Activated CD8-positive, alpha-beta memory T cell treated with anti-CD3 and anti-CD28 coated beads for 1 hour (primary cell): ENCODE measurements at places on chromosomes 1 and 21.

DNA sequence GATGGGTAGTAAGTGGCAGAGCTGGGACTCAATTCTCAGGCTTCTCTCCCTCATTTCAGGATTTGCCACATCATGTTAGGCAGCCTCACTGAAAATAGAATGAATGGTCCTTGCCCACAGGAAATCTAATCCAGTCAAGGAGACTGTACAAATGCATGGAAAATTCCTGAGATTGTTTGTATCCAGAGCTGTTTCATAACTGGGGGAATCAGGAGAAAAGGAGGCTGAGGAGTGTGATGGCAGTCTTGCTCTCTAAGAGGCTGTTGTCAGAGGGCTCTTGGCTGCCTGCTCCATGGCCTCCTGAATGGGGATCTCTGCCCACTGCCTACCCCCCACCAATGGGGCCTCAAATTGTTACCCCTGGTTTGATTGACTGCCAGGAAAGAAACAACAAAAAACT, 141.9 kb upstream of the TNR start:
- no peak for DNase-seq

- no peak for DNase-seq
These were observed 48.7 kb upstream of the PCP4 start for GRCh38 chr21:39818557-39818956.

DNA sequence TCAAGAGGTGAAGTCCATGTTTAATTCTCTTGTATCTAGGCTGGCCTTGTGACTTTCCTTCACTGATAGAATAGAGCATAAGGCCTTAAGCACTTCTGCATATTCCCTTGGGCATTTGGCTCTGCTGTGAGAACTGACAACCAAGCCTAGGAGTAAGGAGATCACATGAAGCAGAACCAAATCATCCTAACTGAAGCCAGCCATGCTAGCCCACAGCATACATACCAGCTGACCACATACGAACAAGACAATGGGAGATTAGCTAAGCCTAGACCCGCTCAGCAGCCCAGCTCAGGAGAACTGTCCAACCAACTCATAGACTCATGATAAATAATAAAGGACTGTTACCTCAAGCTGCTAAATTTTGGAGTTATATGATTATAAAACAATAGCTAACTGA, 114.6 kb upstream of the NEK7 start:
- DNase-seq, result no peak

DNA sequence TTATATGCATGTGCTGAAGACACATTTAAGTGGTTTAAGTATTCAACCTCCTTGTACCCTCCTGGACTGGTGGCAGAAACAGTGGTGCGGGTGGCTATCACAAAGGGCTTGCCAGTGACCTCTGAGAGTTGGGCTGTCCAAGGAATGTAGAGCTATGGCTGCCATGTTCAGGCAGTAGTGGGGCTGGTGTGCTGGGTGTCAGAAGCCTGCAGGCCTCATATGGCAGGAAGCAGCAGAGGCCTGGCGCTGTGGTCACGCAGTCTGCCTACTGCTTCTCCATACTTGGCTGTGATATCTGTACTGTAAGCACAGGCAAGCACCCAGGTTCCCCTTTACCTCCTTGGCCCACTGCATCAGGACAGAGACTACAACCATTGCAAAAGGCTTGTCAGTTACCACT, 870.0 kb downstream of the LRRIQ3 start:
- no peak for DNase-seq

DNA sequence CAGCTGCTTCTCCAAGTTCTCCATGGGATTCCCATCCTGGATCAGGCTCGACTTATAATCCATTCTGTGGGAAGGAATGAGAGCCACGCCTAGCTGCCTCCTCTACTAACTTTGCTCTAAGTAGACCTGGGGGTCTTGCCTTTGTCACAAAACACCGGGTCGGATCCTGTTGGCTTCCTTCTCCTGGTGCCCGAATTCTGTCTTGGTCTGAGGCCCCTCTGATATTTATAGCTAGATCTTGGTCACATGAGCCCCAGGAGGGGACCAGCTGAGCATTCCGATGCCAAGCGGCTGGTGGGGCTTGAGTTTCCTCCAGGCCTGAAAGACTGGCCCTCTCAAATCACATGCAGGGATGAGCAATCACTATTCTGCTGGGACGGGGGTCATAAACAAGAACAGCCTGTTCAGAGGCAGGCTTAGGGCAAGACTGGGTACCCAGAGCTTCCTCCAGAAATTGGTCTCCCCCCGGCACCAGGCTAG, at the start of gene TRIM63:
TSS of gene TRIM63 (minus strand) at position 199 of the 480 bp plus-strand sequence. CDS start at position 63, 136 bp downstream.
- DNase-seq, result no peak

- DNase-seq, result no peak
These were observed 10.6 kb upstream of the NUCKS1 start for GRCh38 chr1:205760606-205761005.

DNA sequence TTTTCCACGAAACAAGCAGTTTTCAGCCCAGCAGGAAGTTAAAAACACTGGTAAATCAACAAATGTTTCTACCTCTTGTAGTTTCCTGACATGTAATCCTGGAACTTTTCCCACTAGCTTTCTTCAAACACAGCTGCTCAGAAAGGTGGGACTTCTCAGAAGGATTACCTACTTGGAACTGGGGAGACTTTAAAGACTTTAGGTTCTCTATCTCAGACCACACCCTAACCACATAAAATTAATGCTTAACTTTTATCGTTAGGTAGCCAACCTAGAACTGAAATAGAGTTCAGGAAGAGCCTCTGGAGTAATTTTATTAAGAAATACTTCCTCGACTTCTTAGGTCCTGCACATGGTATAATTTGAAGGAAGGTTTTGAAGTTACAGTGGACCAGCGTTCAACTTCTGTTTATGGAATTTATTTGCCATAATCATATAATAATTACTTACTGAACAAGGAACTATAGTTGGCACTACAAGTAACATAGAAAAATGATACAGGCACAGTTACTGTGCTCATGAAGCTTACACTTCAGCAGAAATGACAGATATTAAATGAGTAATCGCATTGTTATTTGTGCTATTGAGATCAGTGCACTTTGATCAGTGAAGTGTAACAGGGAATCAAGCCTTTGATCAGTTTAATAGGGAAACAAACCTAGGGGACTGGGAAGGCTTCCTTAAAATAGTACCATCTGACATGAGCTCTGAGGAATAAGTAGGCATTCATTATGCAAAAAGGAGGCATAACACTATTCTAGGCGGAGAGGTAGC, at the start of gene BCL2L15:
TSS of gene BCL2L15 (minus strand) at position 180 of the 774 bp plus-strand sequence. CDS start 206 bp downstream, outside the sequence.
- DNase-seq, result no peak

DNA sequence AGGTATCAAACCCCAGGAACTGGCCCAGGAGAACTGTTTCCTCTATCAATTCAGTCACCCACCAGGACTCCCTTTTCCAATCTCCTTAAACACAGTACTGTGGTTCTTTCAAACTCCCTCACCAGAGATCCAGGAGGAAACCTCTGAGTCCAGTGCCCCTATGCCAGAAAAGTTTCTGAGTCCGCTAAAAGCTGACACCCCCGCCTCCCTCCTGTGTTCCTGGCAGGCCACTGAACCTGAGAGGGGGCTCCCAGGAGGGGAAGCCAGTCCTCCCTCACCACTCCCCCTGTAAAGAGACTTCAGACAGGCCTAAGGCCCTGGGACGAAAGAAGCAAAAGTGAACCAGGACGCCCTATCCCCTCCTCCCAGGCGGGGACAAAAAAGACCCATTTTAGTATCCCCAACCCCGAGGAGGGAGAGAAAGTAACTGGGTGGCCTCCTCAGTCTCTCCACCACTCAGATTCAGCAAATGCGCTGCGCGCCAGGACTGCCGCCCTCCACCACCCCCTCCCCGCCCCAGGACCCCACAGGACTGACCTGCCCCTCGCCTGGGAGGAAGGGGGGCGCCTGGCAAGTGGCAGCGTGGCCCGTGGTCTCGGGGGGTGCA, 624 bp downstream of the SLC41A1 start:
- no peak for DNase-seq

GRCh38 chr1:154742606-154743005, 127.5 kb downstream of the KCNN3 start:
- no peak for DNase-seq

DNA sequence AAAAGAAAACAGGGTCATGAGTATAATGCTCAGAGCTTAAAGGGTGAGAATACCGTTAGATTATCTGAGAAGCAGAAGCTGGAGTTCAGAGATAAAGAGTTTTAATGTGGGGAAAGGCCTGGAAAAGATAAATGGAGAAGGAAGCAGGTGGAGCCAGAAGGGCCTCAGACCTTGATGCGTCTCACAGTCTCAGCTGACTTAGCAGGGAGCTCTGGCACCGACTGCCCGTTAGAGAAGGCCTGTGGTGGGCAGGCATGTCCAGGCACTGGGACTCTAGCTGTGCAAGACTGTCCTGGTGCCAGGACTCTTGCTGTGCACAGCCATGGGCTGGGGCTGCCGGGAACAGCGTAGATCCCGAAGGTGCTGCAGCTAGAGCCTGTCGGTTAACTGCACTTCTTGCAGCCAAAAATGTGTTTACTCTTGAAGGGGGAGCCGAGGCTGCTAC, 3.8 kb upstream of the SLAMF9 start:
- no peak for DNase-seq

- DNase-seq, result no peak
These were observed at the start of gene ADGRL4 for GRCh38 chr1:79006564-79006963. Gene ADGRL4, minus strand, starts transcription at chr1:79006730. Its CDS starts 76 bp downstream, at chr1:79006654.

GRCh38 chr1:113027449-113027848, 45.5 kb upstream of the LRIG2 start:
- no peak for DNase-seq

DNA sequence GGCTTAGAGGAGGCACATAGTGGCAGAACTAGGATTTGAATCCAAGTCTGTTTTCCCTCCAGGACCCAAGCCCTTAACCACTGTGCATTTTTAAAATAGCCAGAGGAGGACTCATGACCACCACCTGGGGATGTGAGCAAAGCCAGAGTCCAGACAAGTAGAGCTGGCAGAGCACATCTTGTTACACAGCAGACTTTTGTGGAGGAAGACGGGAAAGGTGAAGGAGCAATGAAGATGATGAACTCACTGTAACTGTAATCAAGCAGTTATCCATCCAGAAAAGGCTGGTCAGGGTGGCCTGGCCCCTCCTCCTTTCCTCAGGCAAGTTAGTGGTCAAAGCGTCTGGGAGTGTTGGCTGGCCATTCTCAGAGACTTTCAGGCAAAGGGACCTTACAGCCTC, 50.9 kb downstream of the SLC44A3 start:
- no peak for DNase-seq

GRCh38 chr1:112546076-112546475, 37.3 kb downstream of the WNT2B start:
- DNase-seq, result no peak

DNA sequence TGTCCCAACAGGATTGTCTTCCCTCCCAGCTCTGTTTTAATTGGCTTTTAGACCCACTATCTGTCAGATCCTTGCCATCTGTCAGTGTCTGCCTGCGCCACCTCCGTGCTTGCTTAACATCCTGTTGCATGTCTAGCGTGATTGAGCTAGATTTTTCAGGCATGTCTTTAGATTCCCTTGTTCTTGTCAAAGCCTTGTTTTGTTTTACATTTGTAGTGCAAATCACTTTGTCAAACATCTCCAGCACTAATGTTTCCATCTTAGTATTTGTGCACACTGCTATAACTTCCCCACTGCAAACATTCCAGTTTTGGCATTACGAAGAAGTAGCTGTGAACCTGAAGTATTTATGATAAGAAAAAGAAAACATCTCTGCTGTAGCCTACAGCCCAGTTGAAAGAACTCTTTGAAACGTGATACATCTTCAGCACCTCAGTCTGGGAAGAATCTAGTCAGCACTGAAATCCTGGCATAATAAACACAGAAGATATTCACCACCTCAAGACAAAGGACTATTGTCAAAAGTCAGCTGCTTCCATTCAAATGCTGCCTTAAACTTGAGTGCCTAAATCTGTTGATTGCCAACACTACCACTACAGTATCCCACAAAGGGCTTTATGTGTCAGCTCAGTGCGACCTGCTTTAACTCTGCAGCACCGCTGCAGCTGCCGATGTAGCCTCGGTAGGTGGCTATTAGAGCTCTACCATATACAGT, 105.0 kb downstream of the FNBP1L start:
- DNase-seq, result no peak

- no peak for DNase-seq
These were observed 116.7 kb upstream of the F3 start for GRCh38 chr1:94658221-94658620.

DNA sequence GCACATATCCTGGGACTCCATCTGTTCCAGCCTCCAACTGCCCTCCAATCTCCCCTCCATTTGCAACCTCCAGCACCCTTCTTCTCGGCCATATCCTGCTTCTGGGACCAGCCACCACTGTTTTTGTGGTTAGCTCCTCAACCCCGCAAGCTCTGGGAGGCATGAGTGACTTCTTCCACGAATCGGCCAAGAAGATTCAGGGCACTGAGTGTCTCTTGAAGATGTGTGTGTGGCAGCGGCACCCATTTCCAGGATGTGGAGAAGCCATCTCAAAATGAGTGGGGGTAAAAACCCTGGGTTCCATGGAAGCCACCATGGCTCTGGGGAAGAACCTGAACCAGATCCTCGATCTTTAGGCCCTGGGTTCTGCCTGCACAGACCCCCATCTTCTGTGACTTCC, 194.6 kb downstream of the SLC45A1 start:
- no peak for DNase-seq

DNA sequence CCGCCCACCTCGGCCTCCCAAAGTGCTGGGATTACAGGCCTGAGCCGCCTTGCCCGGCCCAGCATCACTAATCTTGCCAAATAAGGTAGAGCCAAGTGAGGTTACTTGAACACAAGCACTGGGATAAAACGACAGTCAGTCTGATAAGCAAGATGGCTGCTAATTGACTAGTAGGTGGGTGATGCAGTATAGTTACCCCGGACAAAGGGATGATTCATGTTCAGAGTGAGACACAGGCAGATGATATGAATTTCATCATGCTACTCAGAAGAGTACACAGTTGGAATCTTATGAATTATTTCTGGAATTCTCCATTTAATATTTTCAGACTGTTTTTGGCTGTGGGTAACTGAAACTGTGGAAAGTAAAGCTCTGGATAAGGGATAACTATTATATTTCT, 178.4 kb downstream of the USP25 start:
- no peak for DNase-seq

- no peak for DNase-seq
These were observed 8.5 kb downstream of the SSR2 start for GRCh38 chr1:156012051-156012817.

DNA sequence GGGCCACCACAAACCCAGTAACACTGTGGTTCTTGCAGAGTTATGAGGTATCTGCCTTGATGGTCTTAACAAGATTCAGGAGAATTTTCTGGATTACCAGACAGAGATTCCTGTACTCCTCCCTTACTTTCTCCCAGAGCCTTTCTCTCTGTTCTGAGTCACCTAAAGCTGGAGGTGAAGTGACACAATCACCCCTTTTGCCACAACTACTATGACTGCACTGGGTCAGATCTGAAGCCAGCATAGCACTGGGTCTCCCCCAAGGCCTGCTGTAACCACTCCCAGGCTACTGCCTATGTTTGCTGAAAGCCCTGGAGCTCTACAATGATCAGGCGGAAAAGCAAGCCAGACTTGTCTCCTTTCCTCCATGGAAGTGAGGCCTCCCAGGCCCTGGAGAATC, 156.7 kb upstream of the NEGR1 start:
- DNase-seq, result no peak
